Activated CD4-positive, alpha-beta T cell treated with anti-CD3 and anti-CD28 coated beads for 24 hours (primary cell): ENCODE measurements at places on chromosomes 16 and 17.

DNA sequence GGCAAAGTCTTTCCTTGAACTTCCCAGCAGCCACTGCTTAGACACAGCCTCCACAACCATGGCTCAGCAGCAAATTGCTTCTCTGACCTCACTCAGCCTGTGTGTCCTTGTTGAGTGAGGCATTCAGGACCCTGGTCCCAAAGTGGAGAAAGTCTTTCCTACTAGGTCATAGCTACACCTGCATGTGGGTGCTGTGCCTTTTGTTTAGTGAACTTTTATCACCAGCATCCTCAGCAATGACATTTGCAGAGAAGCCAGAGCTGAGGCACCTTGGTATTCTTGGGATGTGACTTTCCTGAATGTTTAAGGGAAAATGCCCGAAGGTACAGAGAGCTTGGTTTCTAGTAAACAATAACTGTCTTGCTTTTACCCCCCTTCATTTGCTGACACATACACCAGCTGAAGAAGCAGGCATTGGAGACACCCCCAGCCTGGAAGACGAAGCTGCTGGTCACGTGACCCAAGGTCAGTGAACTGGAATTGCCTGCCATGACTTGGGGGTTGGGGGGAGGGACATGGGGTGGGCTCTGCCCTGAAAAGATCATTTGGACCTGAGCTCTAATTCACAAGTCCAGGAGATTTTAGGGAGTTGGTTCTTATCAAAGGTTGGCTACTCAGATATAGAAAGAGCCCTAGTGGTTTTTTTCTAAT is 20.9 kb upstream of the STH start:
- DNase-seq, result no peak

GRCh38 chr17:48299760-48300159 is 130.3 kb downstream of the SKAP1 start:
- no peak for DNase-seq

- DNase-seq, result no peak
These were observed 2.6 kb downstream of the DPEP2 start for GRCh38 chr16:67996666-67997065.

- no peak for DNase-seq
These were observed 968 bp upstream of the PRKAR1A start for GRCh38 chr17:68511254-68511670.

DNA sequence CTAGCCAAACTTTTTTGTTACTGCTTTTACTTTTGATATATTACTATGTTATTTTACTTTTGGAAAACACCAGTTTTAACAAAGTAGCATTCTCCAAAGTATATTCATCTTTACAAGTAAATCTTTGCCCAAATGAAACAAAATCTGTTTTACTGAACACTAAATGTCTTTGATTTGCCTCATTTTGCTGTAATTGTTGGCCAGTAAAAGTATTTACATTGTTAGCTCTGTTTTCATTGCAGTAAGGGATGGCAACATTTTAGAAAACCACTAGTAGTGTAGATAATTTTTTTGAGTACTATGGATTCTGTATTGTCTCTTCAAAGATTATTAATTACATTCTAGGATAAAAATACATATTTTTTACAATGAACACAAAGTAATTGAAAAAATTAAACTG is 10.6 kb downstream of the SNTB2 start:
- DNase-seq, result no peak

DNA sequence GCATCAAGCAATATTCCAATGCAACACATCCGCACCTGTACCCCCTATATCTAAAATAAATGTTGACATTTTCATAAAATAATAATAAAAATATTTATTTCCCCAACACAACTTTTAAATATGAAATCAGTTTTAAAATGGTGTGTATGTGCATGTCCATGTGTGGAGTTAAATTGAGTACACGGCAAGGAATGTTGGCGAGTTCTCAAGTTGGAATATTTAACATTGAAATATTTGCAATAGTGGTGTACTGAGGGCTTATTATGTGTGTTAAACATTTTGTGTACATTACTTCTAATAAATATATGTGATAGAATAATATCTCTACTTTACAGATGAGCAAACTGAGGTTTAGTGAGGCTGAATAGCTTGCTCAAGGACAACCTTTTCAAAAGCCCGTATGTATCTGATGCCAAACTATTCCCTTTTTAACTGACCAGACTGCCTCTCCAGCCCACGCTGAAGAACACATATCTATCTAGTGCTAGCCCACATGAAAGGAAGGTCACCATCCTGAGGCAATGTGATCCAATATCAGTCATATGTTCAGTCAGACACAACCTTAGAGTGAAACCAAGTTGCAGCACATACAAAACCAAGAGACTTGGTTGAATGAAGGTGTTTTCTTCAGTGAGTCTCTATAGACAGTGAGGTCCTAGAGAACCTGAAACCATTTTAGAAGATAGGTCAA is 192.2 kb upstream of the CDH11 start:
- no peak for DNase-seq

GRCh38 chr16:20711277-20711911 is 13.9 kb upstream of the ACSM1 start:
- no peak for DNase-seq

GRCh38 chr17:40287159-40287493 is 553 bp upstream of the CDC6 start:
- DNase-seq, result no peak

DNA sequence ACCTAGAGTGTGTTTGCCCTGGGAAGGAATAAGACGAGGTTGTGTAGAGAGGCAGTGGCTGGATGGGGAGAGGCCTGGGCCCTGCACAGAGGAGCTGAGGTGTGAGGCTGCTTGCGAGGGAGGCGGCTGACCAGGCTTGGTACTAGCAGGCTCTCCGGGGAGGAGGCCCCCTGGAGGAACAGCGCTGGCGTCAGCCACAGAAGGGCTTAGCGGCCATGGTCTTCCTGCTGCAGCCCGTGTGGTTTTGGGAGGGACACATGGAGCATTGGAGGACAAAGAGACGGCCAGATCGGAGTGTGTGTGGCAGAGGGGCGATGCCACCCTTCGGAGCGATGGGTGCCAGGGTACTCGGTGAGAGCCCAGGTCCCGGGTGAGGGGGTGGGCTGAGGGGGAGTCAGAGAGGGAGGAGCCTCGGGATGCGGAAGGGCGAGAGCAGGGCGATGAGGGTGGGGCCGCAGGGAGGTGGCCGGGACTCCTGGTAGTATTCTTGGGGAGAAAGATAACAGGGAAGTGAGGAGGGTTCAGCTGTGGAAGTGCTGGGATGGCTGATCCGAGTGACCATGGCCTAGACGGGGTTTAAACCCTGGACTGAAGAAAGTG is 8.3 kb downstream of the BANP start:
- no peak for DNase-seq

- DNase-seq, result no peak
These were observed 5.1 kb downstream of the COPS3 start for GRCh38 chr17:17275971-17276370.

GRCh38 chr17:9166788-9167187 is 145.5 kb downstream of the NTN1 start:
- DNase-seq, result no peak

- peak; percentile 31 for DNase-seq
These were observed 22.2 kb upstream of the PEMT start for GRCh38 chr17:17613708-17614114.
